ENCODE measurements at places on chromosomes 5 and 9. TPM values are rescaled to one million over a fixed set of nuclear protein-coding genes. Genes with fewer than 3 reads are reported as not detected.
A peak's percentile ranks its signal among the peaks of the same experiment; 100 is the strongest.

The UCK1 gene
- 23.0 TPM for total RNA-seq

The MVB12B gene
- total RNA-seq = 11.2 TPM

DNA sequence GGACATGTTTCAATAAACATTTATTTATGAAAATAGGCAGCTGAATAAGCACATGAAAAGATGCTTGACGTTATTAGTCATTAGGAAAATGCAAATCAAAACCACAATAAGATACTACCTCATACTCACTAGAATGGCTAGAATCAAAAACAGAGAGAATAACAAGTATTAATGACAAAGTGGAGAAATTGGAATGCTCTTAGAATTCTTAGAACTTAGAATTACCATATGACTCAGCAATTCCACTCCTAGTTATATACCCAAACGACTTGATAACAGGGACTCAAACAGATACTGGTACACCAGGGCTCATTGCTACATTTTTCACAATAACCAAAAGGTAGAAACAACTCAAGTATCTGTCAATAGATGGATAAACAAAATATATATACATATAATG is 15.1 kb upstream of the TRIM36 start:
- H3K27me3 ChIP-seq = peaks cover 63% of the 10 kb centered on the region
- H3K4me1 ChIP-seq = peaks cover 10% of the 10 kb centered on the region
- no peak for DNase-seq
- H3K27ac ChIP-seq = no peak overlapping the region

DNA sequence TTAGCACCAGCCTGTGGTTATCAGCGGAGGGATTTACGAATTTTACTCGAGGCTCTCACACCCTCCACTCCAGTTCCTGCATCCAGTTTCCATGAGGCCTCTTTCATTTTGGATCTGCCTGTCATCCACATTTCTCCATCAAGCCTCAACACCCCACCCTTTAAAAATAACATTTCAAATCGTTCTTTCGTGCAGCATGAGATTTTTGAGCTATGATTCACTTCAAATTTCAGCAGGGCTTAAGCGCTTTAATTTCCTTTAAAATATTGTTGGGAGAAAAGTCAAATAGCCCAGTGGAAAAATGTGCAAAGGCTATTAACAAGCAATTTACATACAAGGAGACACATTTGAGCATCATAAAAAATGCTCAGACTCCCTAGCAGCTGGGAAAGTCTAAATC is 103.2 kb downstream of the MSX2 start:
- no peak for DNase-seq
- no peaks in the 10 kb centered on the region for H3K36me3 ChIP-seq
- H3K4me1 ChIP-seq = no peaks in the 10 kb centered on the region
- no peak overlapping the region for H3K27ac ChIP-seq
- H3K4me3 ChIP-seq = no peak overlapping the region
- peaks cover 27% of the 10 kb centered on the region for H3K27me3 ChIP-seq

- no peaks in the 10 kb centered on the region for H3K27me3 ChIP-seq
- DNase-seq = no peak
- H3K4me1 ChIP-seq = peaks cover 31% of the 10 kb centered on the region
- peak overlapping the region; percentile 78 for H3K27ac ChIP-seq
Measured at GRCh38 chr5:96615223-96615622, 47.0 kb upstream of the CAST start.

DNA sequence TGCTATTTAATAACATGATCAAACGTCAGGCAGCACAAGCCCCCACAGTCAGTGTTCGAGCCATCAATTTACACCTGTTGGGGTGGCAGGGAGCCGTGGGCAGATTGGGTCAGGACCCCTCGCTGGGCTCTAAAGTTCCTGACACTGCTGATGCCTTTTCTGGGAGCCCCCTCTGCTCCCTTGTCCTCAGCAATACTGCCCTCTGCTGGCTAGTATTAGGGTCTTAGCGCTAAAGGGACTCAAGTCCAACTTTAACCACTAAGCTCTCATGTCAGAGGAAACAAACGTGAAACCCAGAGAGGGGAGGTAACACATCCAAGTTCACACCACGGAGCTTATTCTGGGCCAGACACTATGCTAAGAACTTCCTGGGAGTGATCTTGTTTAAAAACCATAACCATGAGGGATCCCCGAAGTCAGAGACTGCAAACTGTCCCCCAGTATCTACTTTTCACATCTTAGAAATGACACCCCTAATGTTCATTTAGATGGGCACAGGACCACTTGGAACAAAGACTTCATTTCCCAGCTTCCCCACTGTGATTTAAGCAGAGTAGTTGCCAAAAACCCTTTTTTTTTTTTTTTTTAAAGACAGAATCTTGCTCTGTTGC is 20.4 kb downstream of the ANKS6 start:
- H3K36me3 ChIP-seq = peaks cover 30% of the 10 kb centered on the region
- no peaks in the 10 kb centered on the region for H3K27me3 ChIP-seq
- H3K27ac ChIP-seq = no peak overlapping the region
- H3K4me1 ChIP-seq = no peaks in the 10 kb centered on the region
- no peak overlapping the region for H3K4me3 ChIP-seq

- no peaks in the 10 kb centered on the region for H3K36me3 ChIP-seq
- H3K4me3 ChIP-seq = no peak overlapping the region
- no peaks in the 10 kb centered on the region for H3K4me1 ChIP-seq
- no peak for DNase-seq
Measured at GRCh38 chr9:79390077-79390698, 181.6 kb upstream of the TLE4 start.

Data from left ventricle myocardium inferior (tissue), 1 donor.